ENCODE measurements at places on chromosomes 2 and 18.
A peak's percentile ranks its signal among the peaks of the same experiment; 100 is the strongest.

GRCh38 chr2:230930928-230931555, 6.0 kb upstream of the GPR55 start:
- no peak for DNase-seq

- DNase-seq = peak; percentile 89
Measured at GRCh38 chr2:159904959-159905305, 106.9 kb upstream of the CD302 start.

DNA sequence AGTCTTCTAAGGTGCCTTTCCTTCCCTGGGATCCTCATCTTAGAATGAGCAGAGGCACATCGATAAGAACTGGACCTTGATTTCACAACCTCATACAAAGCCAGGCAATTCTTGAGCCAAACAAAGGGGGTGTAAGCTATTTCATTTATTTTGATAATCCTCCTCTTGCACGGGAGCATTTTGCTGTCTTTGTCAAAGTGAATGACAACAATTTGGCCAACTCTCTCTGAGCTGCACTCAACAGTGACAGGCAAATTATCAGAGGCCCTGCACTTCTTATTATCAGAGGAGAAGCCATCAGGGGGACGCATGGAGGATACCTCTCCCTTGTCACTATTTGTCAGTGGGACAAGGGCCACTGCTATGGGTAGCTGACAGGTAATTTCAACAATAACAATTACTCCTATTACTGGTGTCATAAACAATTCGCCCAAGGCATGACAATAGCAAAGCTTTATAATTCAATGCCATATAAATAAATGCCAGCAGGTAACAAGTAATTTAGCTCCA, 260.4 kb downstream of the MEIS1 start:
- no peak for DNase-seq

DNA sequence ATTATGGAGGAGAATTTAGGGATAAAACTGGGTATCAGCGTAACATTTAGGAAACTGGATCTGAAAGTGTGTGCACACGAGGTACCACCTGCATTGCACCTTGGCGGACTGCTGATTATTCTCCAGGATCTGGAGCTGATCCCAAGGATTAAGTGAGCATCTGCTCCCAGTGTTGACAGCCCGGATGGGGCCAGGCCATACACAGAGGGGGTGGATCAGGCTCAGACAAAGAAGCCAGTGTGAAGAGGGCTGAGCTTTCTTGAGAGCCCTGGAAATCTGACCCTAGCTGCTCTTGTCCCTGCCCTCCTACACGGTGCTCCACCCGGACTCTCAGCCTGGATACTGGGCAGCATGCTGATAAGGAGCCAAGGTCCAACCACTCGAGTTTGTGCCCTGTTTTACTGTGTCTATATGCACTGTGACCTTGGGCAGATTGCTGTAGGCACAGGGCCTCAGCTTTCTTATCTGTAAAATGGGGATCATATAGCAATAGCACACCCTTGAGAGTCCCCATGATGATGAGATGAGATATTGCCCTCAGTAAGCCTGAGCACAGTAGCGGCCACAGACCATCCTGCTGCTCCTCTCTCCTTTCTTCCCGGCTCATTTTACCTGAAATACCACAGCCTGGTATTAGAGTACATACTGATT, 396.8 kb upstream of the CELF4 start:
- DNase-seq = no peak

- no peak for DNase-seq
Measured at GRCh38 chr18:40937386-40937785, 1017.6 kb upstream of the PIK3C3 start.

DNA sequence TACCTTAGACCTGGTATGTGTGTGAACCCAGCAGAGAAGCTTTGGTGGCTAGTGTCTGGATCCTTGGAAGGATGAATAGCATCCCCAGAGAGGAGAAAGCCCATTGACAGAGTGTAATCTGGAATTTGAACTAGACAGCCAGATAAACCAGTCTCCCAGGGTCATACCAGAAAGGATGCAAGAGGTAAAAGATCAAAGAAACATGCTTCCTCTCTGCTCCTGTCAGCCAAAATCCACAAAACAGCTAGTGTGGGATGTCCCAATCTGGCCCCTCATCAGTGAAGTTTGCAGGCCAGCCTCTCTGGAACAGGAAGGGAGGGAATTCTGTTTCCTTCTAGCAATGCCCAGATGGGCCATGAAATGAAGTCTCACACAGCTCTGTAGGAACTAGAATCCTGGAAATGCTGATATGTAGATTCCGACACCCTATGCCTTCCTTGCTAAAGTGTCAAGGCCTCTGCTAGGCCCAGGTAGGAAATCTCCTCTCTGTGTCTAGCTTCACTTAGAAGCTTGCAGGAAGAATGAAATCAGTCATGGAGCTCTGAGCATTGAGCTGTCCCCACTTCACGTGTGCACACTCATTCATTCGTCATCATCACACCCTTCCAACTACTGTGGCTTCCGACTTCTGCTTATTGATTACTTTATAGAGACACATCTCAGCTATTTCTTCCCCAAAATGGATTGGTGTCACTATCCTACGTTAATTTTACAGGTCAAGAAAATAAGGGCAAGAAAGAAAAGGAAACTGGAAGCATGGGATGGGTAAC, 38.0 kb downstream of the EVA1A start:
- DNase-seq = no peak

GRCh38 chr2:134714228-134714627, 4.6 kb downstream of the TMEM163 start:
- DNase-seq = no peak

DNA sequence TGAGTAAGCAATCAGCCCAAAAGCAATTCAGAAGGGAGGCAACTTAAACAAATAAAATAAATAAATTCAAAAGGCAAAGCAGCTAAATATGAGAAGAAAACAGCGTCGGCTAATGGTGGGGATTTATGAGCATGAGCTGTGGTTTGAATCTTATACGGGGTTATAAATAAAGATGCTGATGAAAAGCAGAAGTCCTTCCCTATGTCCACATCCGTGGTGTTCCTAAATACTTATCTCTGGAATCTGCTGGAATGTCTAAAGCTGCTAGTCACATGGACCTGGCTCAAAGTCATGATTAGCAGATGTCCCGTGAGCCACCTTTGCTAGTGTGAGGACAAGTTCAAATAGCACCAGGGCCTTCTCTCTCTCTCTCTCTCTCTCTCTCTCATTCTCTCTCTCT, 33.8 kb downstream of the SMIM21 start:
- no peak for DNase-seq

DNA sequence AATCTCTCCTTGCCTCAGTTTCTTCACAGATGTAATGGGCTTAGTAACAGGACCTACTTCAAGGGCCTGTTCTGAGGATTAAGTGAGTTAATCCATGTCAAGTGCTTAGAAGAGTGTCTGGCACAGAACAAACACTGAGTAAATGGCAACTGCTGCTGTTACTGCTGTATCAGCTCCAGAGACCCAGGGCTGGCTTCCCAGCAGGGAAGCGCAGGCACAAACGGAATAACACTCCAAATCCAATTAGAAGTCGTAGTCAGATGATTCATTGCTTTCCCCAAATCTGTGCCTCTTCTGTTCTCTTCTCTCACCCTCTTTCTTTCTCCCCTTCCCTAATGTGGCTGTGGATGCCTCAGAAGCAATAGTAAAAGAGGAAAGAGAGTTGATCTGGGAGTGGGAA, 101.1 kb upstream of the FZD7 start:
- DNase-seq = no peak

- no peak for DNase-seq
Measured at GRCh38 chr2:209501579-209501978, 77.7 kb downstream of the MAP2 start.

- DNase-seq = peak; percentile 41
Measured at GRCh38 chr2:161961061-161961460, 113.0 kb downstream of the DPP4 start.

GRCh38 chr2:65018141-65018582, 29.0 kb downstream of the SLC1A4 start:
- DNase-seq = peak; percentile 91

- no peak for DNase-seq
Measured at GRCh38 chr18:42100911-42101310, 145.9 kb downstream of the PIK3C3 start.

DNA sequence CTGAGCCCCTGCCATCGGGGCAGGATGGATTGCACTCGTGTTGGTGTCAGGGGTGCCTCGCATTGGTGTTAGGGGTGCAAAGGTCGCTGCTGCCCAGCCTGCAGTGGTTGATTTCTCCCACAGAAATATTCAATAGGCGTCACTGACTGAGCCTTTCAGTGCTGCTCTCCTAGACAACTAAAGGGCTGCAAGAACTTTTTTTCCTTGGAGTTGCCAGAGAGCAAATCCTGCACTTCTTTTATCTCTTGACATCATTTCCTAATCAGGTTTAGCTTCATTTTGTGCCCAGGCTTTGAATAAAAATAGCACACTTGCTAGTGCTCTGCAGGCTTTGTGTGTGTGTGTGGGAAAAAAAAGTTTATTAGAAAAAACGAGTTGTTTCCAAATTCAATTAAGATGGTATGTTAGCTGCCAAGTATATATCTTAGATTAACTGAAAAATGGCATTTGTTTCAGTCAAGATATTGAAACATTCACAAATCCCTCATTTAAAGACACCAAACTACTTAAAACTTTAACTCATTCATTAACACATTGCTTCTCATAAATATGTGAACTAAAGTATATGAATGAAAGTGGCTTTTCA, 125.6 kb downstream of the SOCS6 start:
- no peak for DNase-seq

Measured in AML-193 (cell line).